A549 treated with RU486 at 1 μM for 4 hours (cell line): ENCODE measurements at places on chromosomes 7 and 10. TPM values are rescaled to one million over a fixed set of nuclear protein-coding genes. Genes with fewer than 3 reads are reported as not detected.

Gene AMPH
- total RNA-seq: not detected in 5 replicates

Gene CYP3A5
- 1.1 to 1.6 TPM (median 1.5 TPM) in 5 replicates for total RNA-seq

Gene UCMA
- not detected in 5 replicates for total RNA-seq

Gene UCN3
- total RNA-seq: not detected in 5 replicates

Gene HECW1
- 10.9 to 14.6 TPM (median 13.4 TPM) in 5 replicates for total RNA-seq

Gene DMBT1
- 0.05 to 0.11 TPM (median 0.09 TPM) in 5 replicates for total RNA-seq

Gene PKD1L1
- total RNA-seq: 0.05 to 0.62 TPM (median 0.10 TPM) in 5 replicates

Gene PODXL
- 40.3 to 66.8 TPM (median 60.7 TPM) in 5 replicates for total RNA-seq

Gene ZNF365
- total RNA-seq: 0.92 to 1.2 TPM (median 0.94 TPM) in 5 replicates

Gene CALML3
- total RNA-seq: not detected in 5 replicates

Gene SLC25A13
- 27.4 to 36.6 TPM (median 34.7 TPM) in 5 replicates for total RNA-seq

Gene ZNF394
- total RNA-seq: 17.6 to 20.7 TPM (median 18.7 TPM) in 5 replicates

Gene PKD2L1
- total RNA-seq: 0.07 TPM in 1 of 5 replicates, not detected in the others

Gene OGA
- 54.8 to 76.3 TPM (median 67.3 TPM) in 5 replicates for total RNA-seq

Gene IL2RA
- total RNA-seq: not detected in 5 replicates

Gene PCLO
- total RNA-seq: 0.82 to 1.5 TPM (median 1.2 TPM) in 5 replicates

Gene DRGX
- 0.03 TPM in 1 of 5 replicates, not detected in the others for total RNA-seq

Gene SPDYE2
- total RNA-seq: not detected in 5 replicates

Gene RBAK
- total RNA-seq: 2.8 to 6.7 TPM (median 6.3 TPM) in 5 replicates

Gene GTF2IRD1
- total RNA-seq: 10.6 to 14.2 TPM (median 11.9 TPM) in 5 replicates

Gene NEUROG3
- total RNA-seq: not detected in 5 replicates
